ENCODE measurements at places on chromosomes 4 and X. TPM values are rescaled to one million over a fixed set of nuclear protein-coding genes. Genes with fewer than 3 reads are reported as not detected.

DNA sequence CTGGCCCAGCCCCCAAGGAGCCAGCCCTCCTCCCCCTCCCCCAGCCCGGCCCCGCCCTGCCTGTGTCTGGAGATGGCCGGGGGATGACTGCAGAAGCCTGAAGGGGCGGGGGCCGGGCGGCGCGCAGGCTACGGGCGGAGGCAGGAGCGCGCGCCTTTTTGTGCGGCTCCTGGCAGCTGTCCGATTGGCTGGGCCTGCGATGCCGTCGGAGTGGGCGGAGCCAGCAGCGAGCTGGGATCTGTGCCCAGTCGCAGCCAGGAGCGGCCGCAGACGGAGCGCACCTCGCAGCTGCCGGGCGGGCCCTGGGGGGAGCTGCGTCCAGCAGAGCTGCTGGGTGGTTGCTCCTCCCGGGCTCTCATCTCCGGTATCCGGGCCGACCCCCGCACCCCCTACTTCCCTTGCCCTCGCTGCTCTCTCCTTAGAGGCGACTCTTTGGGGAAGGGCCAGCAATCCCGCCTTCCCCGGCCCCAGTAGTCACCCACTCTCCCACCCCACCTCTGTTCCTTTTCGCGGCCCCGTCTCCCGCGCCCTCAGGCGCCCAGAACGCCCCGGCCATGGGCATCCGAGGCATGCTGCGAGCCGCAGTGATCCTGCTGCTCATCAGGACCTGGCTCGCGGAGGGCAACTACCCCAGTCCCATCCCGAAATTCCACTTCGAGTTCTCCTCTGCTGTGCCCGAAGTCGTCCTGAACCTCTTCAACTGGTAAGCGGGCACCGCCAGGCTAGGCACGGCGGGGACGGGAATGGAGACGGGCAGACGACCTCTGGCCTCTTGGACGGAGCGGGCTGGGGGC, at the start of gene GABRQ:
Gene GABRQ, plus strand, starts transcription at position 247 of the 794 bp plus-strand sequence. Its CDS starts 308 bp downstream, at position 555.
- DNase-seq, result peak; percentile 28

DNA sequence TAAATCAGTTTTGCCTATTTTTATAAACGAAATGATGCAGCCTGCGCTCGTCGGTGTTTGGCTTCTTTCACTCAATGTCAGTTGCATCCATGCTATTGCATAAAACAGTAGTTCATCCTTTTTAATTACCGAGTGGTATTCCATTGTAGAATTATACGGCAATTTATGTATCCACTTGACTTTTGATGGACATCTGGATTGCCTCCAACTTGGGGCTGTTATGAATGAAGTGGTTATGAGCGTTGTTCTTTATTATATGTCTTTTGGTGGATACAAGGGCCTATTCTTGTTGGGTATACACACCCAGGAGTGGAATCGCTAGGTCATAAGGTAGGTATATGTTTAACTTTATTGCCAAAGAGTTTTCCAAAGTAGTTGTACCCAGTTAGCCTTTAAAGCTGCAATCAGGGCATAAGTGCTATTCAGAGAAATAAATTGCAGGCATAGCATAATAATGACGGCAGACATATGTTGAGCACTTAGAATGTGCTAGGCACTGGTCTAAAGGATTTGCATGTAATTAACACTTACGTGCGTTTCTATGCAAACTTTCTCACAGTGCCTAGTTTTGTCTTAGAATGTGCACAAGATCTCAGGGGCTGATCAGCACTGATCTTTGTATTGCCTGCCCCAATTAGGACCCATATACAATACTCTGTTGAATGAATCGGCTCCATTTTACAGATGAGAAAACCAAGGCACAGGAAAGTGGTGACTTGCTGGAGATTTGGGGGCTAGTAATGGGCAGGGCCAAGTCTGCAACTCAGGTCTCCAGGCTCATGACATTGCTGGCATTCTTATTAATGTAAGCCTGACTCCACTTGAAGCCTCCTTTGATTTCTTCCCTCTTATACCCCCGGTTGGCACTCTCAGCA, 407.0 kb downstream of the BCOR start:
- no peak for DNase-seq

DNA sequence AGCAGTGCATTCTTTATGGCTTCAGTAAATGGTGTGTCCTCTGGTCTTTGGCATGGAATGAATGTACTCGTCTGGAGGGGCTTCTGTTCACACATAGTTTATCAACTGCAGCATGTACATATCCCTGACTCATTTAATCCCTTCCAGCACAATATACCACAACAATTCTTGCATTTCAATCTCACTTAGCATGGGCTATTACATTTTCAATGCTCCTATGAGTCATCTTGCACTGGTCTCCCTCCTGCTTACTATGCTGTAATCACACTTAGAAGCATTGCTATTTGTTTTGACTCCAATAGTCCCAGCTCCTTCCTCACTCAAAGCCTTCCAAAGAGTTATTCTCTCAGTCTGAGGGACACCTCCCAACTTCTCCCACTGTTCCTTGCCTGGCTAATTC, 180.9 kb upstream of the NUDT10 start:
- no peak for DNase-seq

The MAGEA11 gene
- not detected for polyA plus RNA-seq

All from spinal cord (tissue), 10 donors.